Hypothalamus (tissue), 51 donors: ENCODE measurements at places on chromosomes 3 and 15.

- DNase-seq = no peak
Observed at GRCh38 chr15:90015294-90015693, 14.2 kb downstream of the ZNF710 start.

GRCh38 chr15:34336991-34337556 is 507 bp downstream of the SLC12A6 start:
- no peak for DNase-seq

GRCh38 chr3:22582266-22582665 is 620.9 kb upstream of the UBE2E2 start:
- no peak for DNase-seq

GRCh38 chr3:149826636-149827035 is 13.6 kb downstream of the RNF13 start:
- no peak for DNase-seq

DNA sequence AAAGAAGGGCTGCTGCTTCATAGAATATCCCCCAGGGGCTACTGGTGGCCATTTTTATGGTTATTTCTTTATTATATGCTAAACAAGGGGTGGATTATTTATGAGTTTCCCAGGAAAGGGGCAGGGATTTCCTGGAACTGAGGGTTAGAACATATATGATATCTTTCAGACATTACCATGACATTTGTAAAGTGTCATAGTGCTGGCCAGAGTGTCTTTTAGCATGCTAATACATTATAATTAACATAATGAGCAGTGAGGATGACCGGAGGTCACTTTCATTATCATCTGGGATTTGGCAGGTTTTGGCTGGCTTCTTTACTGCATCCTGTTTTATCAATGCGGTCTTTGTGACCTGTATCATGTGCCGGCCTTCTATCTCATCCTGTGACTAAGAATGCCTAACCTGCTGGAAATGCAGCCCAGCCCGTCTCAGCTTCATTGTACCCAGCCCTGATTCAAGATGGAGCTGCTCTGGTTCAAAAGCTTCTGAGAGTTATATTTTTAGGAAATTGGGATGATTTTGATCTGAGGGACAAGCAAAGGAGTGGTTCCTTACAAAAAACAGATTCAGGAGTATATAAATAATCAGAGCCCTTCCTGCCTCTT is 9.1 kb upstream of the ZBTB20 start:
- DNase-seq = no peak

GRCh38 chr15:100779331-100780207 is 100.1 kb upstream of the ALDH1A3 start:
- no peak for DNase-seq

DNA sequence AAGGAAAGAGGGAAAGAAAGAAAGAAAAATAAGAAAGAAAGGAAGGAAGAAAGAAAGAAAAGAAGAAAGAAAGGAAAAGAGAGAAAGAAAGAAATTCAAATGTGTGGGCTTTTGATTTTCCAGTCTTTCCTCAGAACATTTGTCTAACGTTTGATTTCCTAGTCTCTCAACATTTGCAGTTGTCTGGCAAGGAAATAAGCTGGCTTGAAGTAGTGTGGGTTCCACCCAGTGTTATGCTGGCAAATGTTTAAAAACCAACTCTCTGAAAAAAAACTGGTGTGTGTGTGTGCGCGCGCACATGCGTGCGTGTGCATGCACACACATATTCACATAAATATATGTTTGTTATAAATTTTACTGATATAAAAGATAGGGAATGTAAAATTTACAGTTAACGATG is 54.6 kb upstream of the C3orf49 start:
- no peak for DNase-seq

DNA sequence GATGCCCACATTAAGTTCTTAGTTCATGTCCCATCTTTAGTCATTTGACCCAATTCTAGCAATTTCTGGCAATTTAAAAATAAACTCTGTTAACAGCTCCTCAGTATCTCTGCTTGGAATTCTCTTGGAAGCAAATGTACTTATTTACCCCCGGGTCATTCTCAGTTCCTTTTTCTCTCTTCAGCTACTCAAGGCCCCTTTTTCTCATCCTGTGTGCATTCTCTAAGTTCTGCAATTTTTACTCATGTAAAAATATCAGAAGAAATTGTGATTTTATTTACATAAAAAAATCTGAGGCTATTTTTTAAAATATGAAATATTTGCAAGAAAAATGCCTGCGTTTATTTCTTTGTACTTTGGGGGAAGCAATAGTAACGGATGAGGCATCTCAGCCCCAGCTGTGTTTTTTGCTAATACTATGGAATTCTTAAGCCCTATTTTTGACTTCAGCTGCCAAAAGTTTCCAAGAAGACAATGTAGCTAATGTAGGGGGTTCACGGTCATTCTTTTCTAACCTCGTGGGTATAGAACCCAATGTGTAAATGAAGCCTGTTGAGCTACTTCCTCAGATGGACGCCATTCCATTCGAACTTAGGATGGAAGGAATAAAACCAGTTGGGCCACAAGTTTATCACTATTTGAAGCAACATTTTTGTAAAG is 20.0 kb downstream of the CERS3 start:
- DNase-seq = no peak

GRCh38 chr3:29486096-29486495 is 205.2 kb downstream of the RBMS3 start:
- DNase-seq = no peak

DNA sequence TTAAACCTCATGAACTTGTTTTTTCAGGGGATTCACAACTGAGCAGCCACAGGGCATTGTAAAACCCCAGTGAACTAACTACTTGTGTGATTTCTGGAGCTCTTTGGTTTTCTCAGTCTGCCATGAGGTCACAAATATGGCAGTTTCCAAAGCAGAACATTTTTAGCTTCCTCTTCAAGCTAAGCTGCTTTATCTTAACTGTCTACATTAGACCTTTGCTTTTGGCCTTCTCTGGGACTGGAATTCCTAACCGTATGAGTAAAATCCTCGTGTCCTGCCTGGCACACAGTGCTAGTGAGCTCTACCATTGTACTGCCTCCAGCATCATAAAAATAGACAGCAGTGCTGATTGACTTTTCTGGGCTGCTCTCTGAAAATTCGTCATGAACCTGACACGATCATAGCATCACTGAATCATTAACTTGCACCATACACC is 22.1 kb downstream of the CDIN1 start:
- DNase-seq = no peak

DNA sequence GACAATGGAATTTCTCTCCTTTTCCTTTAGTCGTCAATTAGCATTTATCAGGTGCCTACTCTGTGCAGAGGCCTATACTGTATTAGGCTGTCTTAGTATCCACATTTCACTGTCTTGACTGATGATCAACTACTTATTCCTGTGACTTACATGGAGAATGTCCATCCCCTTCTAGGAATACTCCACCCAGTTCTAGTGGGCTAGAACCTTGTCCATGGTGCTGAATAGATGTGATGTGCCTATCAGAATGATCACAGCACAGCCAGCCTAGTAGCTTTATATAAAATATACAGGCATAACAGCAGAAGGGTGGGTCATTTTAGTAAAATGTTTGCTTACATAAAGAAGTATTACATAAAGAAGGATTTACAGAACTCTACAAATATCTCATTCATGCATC is 621.4 kb downstream of the PDCD6IP start:
- DNase-seq = no peak

- DNase-seq = no peak
Observed at GRCh38 chr15:101488300-101489164, 975 bp downstream of the PCSK6 start.

DNA sequence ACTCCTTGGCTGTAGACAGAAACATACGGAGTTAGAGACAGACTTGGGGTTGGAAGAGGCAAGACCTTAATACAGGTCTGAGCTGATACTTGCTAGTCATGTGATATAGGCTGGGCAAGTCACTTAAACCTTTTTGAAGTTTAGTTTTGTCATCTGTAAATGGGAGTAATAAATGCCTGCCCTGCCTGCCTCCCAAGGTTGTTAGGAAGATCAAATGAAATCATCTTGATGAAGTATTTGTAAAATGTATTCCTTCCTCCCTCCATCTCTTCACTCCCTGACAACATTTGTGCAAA is 2.9 kb downstream of the PXK start:
- DNase-seq = no peak

DNA sequence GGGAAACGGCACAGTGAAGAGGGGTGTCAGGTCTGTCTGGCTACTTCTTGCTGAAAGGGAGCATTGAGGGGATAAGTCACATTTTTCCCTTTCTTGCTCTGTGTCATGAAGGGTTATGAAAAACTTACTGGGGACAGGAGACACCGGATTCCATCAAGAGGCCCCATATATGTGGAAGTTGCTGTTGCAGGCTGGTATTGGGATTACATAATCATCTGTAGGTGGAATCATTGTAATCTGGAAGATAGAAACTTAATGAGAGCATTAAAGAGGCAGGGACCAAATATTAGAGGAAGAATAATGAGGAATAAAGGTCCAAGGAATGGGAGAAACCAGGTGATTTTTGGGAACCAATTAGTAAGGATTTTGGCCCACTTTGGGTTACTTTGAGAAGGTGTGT is 4.2 kb upstream of the TCAIM start:
- no peak for DNase-seq

- peak; percentile 74 for DNase-seq
Observed at GRCh38 chr15:65384895-65385869, 7.4 kb upstream of the IGDCC3 start.

DNA sequence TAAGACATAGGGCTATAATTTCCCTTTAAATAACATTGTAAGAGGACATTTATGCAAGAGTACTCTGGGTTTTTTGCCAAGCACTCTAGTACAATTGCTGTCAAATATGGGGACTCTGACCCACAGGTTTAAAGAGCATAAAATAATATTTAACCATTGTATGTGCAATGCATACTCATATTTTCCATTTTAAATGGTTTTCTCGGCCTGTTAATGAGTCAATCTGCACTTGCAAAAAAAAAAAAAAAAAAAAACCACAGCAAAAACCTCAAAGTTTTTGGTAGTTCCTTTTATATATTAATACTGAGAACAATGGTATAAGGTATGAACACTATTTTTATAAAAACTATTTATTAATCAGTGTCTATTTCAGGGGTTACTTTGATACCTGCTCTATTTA is 304.0 kb upstream of the CBLB start:
- DNase-seq = no peak

DNA sequence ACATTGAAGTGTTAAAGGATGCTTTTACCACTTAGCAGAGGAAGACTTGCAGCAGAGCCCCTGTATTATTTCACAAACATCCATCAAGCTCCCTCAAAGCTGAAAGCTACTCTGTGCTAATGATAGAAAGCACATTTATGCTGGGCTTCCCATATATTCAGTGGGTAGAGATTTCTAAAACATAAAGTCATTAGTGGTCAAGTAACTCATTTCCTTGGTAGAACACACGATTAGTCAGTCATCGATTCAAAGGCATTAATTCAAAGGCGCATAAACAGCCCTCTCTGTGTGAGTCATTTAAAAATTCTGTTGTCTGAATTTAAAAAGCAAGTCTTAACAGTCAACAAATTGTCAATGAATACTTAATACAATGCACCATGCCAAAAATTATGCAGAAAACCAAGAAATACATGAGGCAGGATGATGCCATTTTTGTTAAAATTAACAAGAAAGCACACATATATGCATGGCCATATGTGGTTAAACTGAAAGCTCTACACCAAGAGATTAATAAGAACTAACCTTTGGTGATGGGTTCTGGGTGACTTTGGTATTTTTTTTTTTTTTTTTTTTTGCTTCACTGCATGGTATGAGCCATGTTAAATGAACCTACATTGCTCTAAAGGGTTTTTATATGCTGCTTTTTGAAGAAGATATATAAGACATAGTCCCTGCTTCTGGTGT is 61.7 kb downstream of the LDHAL6B start:
- DNase-seq = no peak

DNA sequence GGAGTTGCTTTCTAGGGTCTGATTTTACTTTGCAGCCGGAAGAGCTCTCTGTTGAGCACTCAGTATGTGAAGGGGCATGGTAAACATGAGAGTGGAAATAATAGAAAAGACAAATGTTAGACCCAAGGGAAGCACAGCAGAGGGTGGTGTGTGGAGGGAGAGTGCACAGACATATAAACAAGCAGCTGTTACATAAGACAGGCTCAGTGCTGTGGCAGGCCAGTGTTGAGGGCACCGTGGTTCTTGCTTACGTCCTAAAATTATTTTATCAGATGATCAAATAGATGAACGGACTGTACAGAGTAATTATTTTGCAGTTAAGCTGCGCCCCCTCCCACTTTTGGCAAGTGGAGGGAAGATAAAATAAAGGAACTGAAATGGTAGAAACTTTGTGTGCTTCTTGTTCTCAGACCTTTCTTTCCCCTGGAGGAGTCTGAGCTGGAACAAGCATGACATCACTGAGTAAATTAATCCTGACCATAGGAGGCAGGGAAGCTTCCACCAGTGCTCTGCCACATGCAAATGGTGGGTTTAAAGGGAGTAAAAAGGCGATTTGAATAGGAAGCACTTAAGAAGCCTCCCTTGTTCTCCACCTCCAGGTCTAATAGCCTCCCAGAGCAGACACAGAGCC is 205.6 kb downstream of the IL20RB start:
- DNase-seq = no peak

- no peak for DNase-seq
Observed at GRCh38 chr3:14253707-14254382, 75.2 kb downstream of the LSM3 start.

- DNase-seq = no peak
Observed at GRCh38 chr3:78951342-78951945, 816.4 kb downstream of the ROBO1 start.

DNA sequence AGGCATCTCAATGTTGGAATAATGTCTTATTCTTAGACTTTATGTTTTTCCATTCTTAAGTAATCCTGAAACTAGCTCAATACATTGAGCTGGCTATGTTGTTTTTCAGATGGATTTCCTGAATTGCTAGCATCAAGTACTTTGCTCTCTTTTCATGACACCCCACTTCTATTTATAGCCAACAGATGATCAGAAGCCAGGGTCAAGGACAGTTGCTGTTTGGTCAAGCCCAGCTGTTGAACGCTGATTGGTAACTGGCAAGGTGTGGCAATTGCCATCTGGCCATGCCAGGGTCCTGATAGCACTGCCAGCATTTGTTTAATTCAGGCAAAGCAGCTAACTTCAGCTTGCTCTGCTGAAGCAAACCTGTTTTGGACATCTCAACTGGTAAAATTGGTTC is 46.2 kb upstream of the PLCL2 start:
- DNase-seq = no peak

DNA sequence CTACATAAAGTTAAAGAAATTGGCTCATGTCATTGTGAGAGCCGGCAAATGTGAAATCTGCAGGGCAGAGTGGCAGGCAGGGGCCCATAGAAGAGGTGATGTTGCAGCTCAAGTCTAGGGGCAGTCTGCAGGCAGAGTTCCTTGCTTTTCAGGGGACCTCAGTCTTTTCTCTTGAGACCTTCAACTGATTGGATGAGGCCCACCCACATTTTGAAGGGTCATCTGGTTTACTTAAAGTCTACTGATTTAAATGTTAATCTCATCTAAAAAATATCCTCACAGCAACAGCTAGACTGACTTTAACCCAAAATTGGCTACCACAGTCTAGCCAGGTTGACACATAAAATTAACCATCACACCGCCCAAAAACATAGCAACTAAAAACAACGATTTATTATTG is 77.6 kb upstream of the ALDH1L1 start:
- no peak for DNase-seq
